ENCODE measurements at places on chromosomes 3 and 15.

DNA sequence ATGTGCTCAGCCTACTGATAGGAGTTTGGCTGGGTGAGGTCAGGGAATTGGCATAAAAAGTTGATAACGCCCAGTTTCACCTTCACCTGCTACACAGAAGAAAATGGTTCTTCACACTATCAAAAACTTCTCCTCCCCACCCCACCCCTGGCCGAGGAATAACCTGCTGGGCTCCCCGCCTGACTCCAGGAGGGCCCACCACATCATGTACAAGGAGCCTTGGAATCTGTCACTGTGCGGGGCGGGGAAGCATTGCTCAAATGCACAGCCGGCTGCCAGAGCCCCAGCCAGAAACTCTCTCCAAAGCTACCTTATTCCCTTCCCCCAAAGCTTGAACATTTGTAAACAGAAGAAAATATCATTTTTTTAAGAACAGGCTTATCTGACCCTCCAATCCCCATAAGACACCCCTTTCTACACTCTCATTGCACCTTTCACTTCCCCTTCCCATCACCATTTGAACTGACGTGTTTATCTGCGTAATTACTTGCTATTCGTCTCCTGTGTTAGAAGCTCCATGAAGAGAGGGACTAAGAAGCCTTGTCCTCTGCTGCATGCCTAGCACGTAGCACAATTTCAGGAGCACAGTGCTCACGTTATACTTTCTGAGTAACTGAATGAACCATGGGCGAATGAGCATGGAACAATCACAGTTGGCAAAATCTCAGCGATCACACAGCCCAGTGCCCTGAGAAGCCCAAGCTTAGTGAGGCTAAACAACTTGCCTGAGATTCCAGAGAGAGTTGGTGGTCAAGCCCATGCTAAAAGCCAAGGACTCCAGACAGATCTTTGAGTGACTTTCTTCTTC, 82.9 kb downstream of the HES1 start:
- DNase-seq, result no peak

DNA sequence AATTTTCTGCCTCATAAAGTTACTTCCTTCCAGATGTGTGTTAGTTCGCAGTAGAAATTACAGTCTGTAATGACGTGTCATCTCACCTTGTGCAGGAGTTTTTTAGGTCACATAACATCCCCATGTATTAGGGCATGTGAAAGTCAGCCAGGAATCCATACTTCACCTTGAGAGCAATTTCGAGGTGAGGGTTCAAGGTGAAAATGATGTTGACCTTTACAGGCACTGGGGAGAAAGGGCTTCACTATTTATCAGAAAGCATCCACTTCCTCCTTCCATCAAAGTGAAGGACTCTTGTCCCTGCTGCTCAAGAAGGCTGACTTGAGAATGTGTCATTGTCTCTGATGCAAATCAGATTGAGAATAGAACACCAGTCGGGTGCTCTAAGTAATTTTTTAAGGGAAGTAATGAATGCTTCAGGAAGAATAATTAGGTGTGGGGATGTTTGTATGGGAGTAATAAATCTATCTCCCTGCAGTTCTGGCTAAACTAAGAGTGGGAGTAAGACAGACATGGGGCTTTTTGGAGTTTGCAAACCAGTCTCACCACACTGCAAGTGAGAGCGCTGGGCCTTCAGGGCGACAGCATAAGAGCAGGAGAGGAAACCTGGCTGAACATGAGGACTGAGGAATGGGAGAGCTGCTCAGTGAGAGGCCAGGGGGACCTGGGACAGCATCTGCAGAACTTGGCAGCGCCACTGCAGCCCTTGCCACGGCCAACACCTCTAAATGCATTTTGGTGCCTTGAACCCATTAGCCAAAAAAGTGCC, 85.9 kb upstream of the IL12A start:
- no peak for DNase-seq

GRCh38 chr3:16140116-16140893, 34.2 kb upstream of the GALNT15 start:
- no peak for DNase-seq

DNA sequence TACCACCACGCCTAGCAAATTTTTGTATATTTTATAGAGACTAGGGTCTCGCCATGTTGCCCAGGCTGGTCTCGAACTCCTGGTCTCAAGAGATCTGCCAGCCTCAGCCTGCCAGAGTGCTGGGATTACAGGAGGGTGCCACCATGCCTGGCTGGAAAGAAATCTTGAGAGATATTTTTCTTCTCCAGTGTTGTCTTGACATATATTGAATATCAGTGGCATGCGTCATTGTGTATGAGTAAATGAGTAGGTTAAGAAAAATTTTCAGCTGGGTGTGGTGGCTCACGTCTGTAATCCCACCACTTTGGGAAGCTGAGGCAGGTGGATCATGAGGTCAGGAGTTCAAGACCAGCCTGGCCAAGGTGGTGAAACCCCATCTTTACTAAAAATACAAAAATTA, 3.5 kb upstream of the PIF1 start:
- DNase-seq, result no peak

GRCh38 chr3:19898721-19899120, 35.3 kb downstream of the EFHB start:
- DNase-seq, result no peak

- DNase-seq, result peak; percentile 76
Measured at GRCh38 chr3:129182390-129183185, 1.1 kb downstream of the CNBP start.

- DNase-seq, result no peak
Measured at GRCh38 chr3:94285872-94286271, 223.0 kb downstream of the NSUN3 start.

- DNase-seq, result no peak
Measured at GRCh38 chr3:54279005-54279583, 156.7 kb downstream of the CACNA2D3 start.

- no peak for DNase-seq
Measured at GRCh38 chr15:93515256-93516051, 426.4 kb upstream of the RGMA start.

DNA sequence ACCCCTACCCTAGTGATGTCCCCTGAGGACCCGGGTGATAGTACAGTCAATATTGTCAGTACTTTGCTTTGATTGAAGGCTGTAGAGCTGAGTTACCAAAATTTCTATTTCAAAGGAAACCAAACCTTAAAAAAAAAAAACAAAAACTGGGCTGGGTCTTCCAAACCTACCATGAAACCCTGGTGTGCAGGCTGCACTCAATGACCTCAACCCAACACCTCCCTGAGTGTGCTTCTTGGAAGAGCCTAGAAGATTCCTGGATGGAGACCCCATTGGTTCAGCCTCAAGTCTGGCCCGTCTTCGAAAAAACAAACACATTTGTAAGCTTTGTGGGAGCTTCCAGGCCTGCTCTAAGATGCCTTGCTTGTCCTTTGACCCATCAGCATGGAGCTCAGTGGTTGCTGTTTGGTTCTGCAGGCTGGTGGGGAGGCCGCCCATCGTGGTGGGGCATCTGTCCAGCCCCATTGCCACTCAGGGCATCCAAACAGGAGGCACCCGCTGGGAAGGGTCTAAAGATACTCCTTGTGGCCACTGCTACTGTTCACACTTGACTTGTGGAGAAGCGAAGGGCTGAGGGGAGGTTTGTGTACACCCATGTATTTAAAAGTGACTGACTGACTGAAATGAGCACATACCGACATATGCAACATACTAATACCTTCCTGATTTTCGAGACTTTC, 32.2 kb downstream of the CRTAP start:
- DNase-seq, result no peak

- DNase-seq, result no peak
Measured at GRCh38 chr15:90019611-90020010, 18.5 kb downstream of the ZNF710 start.

DNA sequence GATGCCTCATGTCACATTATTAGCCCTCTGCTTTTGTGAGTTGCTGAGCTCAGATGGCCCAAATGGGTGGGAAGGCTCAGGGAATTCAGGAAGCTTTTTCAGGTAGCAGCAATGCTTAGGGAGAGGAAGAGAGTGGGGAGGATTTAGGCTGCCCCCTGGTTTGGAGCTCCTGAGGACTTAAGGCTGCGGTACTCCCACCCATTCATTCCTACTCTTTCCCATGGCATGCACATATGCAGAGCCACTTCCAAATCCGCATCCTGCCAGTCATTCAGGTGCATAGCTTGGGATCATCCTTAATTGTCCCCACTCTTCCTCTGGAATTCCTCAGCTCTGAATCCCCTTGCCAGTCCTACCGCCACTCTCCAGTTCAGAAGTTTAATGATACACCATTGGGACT, 343.1 kb upstream of the FRG2C start:
- no peak for DNase-seq

DNA sequence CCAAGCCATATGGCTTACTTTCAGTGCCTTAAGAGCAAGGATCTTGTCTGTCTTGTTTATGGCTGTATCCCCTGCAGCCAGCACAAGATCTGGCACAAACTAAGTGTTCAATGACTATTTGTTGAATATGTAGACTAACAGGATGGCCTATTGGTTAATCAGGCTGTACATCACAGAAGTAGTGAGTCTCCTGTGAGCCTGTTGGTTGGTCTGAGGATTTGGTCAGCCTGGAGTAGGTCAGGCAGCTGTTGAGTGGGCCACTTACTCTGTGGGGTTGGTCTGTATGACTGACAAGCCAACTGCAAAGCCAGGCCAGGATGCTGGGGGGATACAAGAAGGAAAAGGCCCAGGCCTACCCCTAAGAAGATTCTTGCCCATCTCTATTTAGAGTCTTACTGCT, 33.4 kb upstream of the CILP start:
- no peak for DNase-seq

GRCh38 chr15:53985562-53985961, 7.3 kb downstream of the UNC13C start:
- DNase-seq, result no peak

Data from activated CD4-positive, alpha-beta T cell treated with anti-CD3 and anti-CD28 coated beads, Interleukin-2, amount 10 ng/mL, durations not matched to agents 24 days and 14 days (primary cell).